ENCODE measurements at places on chromosomes 16 and 17.

DNA sequence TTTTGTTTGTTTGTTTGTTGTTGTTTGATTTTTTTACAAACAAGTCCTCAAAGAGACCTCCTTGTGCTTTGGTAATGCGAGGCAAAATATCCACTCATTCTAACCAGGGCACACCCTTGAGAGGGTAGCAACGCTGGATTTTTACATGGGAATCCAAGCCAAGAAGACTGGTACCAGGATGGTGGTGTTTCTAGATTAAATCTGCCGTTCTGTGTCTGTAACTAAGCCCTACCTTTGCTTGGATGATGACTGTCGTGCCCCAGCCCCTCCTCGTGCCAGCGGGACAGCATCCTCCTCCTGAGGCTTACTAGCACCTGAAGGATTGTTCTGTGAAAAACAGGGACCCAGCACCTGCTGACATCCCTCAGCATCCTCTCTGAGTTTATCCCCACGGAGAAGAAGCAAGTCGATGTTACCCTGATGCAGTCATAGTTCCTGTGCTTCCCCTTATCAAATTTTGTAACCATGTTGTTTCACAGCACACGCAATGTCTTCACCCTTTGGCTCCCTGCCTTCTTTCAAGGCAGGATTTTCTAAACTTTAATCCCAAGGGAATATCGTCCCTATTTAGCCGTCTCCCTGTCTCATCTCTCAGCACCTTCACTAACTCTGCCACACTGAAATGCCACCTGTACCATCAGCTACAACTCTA, 5.1 kb upstream of the HSBP1 start:
- no peak for DNase-seq

DNA sequence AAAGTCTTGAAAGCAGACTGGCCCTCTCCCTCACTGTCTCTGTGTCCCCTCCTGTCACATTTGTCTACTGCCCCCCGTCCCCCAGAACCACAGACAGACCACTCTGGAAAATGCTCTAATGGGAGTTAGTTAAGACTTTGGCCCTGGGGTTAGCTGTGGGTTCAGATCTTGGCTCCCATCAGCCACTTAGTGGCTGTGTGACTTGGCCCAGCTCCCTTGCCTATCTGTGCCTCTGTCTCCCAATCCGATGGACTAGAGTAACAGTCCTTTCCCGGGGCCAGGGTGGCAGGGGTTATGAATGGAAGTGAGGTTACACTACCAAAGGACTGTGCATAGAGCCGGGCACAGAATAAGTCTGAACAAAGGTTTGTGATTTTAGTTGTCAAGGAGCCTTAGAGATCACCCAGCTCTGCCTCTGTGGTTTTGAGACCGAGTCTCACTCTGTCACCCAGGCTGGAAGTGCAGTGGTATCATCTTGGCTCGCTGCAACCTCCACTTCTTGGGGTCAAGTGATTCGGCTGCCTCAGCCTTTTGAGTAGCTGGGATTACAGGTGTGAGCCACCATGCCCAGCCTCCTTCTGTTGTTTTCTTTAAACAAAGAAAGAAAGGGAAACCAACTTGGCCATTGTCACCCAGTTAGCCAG, 23.7 kb downstream of the PPL start:
- DNase-seq, result no peak

DNA sequence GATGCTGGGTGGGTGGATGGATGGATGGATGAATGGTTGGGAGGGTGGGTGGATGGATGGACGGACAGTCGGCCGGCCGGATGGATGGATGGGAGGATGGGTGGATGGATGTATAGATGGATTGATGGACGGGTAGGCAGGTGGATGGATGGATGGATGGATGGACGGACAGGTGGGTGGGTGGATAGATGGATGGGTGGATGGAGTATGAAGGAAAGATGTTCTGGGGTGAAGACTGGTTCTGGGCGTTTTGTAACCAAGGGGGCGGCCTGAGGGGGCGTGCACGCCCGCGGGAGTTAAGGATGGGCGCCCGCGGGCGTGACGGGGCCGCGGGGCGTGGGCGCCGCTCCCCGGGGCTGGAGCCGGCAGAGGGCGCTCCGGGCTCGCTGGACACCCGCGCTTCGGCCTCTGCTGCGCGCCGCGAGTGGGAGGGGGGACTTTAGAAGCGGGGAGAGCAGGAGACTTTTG, at the start of gene NECAB2:
TSS of gene NECAB2 (plus strand) at position 407 of the 468 bp plus-strand sequence. CDS start 405 bp downstream, outside the sequence.
- DNase-seq, result peak; percentile 24

GRCh38 chr17:18191967-18192366, 8.3 kb downstream of the ALKBH5 start:
- no peak for DNase-seq

DNA sequence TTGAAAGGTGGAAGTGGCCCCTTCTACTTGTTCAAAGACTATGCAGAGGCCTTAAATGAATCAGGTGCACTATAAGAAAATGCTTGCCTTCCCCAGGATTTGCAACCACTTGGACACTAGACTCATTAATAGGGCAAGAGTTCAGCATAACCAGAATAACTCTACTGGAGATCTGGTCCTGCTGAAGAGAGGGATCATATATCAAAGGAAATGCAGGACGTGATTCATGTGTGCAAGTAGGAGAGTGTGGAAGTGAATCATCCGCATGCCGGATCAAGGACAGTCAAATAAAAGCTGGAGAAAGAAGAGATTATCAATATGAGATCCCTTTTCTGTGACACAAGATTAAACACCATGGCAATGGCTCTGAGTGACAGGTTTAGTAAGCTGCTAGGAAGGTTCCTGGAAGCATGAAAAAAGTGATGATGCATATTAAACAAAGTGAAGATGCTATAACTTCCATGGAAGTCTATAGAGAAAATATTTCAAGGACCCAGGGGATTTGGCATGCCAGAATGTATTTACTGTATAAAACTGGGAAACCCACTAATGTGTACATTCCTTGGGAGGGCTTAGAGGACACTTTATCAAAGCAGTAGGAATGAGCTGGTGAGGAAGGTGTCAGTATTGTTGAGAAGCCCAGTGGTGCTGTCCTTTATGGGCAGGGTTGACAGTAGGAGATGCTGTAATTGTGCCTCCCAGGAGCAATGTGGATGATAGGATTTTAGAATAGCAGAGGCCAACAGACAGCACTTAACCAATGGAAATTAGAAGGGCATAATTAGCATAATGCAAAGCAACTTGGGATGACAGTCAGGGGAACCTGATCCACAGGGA, 133.1 kb downstream of the ABCA8 start:
- no peak for DNase-seq

DNA sequence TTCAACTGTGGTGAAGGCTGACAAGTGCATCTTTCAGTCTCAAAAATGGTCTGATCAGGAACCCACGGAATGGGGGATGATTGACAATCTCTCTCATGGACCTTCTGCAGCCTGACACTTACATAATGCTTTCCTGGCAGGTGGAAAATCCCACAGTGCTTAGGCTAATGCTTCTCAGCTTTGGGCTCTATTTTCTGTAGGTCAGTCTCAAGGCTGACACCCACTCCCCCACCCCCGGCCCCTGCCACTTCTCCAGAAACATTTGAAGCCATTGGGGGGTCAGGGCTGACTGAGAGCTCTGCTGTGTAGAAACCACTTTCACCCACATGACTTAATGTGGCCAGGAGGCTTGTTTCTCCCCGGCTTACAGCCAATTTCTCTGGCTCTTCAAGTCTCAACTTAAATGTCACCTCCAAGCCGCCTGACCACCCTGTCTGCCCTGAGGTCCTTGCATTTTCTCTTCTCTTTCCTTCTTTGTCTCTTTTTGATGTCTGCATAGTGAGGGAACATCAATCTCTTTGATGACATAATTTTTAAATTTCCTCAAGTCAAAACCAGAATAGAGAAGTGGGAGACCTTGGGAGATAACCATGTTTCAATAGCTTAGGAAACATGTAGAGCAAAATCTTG, 16.7 kb upstream of the IRF8 start:
- no peak for DNase-seq

DNA sequence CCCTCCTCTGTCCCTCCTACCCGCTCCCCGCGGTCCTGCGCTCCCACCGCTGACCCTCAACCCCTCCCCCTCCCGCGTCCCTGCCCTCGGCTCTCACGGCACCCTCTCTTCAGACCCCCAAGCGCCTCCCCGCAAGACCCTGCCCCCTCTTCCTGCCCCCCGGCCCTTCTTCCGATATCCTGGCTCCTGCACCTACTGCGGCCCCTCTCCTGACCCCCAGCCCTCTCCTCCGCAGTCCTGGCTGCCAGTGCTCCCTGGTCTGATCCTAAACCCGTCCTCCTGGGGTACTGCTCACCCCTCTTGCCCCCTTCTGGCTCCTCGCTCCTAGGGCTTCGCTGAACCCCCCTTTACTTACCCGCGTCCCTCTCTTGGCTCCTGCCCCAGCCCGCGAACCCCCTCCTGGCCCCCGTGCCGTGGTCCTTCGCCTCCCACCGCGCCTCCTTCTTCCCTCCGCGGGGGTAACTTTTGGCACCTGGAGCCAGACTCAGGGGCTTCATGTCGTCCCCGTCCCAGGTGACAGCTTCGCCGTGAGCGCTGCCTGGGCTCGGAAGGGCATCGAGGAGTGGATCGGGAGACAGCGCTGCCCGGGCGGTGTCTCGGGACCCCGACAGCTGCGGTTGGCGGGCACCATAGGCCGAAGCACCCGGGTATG, 839 bp downstream of the NKD1 start:
- no peak for DNase-seq

- DNase-seq, result no peak
Measured at GRCh38 chr16:2038382-2039231, 9.0 kb downstream of the NTHL1 start.

GRCh38 chr17:59907467-59907866, 14.5 kb downstream of the RPS6KB1 start:
- DNase-seq, result no peak

- no peak for DNase-seq
Measured at GRCh38 chr17:57373048-57373447, 116.7 kb downstream of the MSI2 start.

- DNase-seq, result no peak
Measured at GRCh38 chr16:53374800-53375199, 59.5 kb upstream of the RBL2 start.

DNA sequence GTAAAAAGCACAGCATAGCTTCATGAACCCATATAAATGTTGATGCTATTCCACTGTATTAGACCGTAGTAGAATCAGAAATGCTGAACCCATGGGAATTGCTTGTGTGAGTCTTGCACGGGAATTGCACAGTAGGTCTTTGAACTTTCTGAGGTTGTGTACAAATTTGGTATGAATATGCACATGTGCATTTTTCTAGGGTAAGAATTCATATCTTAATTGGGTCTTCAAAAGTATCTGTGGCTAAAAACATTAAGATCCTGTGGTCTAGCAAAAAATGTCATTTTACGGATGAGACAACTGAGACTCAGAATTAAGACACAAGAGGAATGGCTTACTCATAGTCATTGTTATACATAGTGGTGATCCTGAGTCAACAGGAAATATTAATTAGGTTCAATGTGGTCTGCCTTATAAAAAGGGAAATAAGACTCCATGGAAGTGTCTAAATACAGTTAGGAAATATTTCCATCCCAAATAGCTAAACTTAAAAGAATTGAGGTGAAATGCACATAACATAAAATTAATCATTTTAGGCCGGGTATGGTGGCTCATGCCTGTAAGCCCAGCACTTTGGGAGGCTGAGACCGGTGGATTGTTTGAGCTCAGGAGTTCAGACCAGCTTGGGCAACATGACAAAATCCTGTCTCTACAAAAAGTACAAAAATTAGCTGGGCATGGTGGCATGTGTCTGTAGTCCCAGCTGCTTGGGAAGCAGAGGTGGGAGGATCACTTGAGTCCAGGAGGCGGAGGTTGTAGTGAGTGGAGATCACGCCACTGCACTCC, 22.8 kb downstream of the TAOK1 start:
- DNase-seq, result no peak

- no peak for DNase-seq
Measured at GRCh38 chr16:86502856-86503748, 7.2 kb upstream of the FOXF1 start.

GRCh38 chr16:30603945-30604315, 6.3 kb downstream of the ZNF689 start:
- no peak for DNase-seq
